ENCODE measurements at places on chromosomes 11 and 22. TPM values are rescaled to one million over a fixed set of nuclear protein-coding genes. Genes with fewer than 3 reads are reported as not detected.

OR52N4 gene
- total RNA-seq = not detected

GGTLC3 gene
- total RNA-seq = not detected

CCDC188 gene
- total RNA-seq = not detected

MIOX gene
- total RNA-seq = not detected

DGCR6L gene
- 62.3 TPM for total RNA-seq

PPME1 gene
- total RNA-seq = 17.7 TPM

OR6A2 gene
- total RNA-seq = 0.28 TPM

OR9G4 gene
- total RNA-seq = not detected

SLC6A5 gene
- not detected for total RNA-seq

- no peak for DNase-seq
- H3K27me3 ChIP-seq = peaks cover 7% of the 10 kb centered on the region
- H3K4me3 ChIP-seq = no peak overlapping the region
- peaks cover 11% of the 10 kb centered on the region for H3K4me1 ChIP-seq
- no peaks in the 10 kb centered on the region for H3K36me3 ChIP-seq
Observed at GRCh38 chr22:39384750-39385480, 14.7 kb upstream of the TAB1 start.

DNA sequence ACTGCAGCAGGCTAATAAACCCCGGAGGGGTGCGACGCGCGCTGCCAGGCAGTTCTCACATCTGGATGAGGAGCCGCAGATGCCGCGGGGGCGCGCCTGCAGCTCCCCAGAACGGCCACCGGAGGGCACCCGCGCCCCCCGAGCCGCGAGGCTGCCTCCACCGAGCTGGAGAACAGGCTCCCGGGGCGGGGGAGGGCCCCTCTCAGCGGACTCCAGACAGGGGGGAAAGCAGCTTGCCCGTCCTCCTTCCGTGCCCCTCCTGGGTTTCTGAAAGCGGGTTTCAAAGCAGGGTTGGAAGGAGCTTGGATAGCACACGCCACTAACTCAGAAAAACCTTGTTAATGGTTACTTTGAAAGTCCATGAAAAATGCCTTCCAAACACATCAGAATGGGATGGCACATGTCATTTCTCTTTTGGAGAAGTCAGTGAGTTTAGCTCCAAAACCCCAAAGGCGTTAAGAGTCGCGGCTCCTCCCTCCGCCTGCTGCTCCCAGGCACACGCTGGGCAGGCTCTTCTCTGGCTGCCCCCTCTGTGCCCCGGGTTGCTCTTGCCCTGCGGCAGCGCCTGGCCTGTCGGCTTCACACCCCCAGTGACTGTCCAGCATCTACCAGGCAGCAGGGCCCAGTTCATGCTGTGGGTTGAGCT, 317.8 kb downstream of the NTM start:
- H3K36me3 ChIP-seq = no peaks in the 10 kb centered on the region
- DNase-seq = no peak
- peaks cover 7% of the 10 kb centered on the region for H3K4me1 ChIP-seq
- no peak overlapping the region for H3K27ac ChIP-seq
- peaks cover 14% of the 10 kb centered on the region for H3K27me3 ChIP-seq

- H3K27ac ChIP-seq = no peak overlapping the region
- H3K4me1 ChIP-seq = peaks cover 28% of the 10 kb centered on the region
- DNase-seq = no peak
- H3K36me3 ChIP-seq = no peaks in the 10 kb centered on the region
- no peak overlapping the region for H3K4me3 ChIP-seq
Observed at GRCh38 chr11:44580701-44581100, 15.2 kb downstream of the CD82 start.

- no peaks in the 10 kb centered on the region for H3K27me3 ChIP-seq
- H3K4me3 ChIP-seq = no peak overlapping the region
- no peaks in the 10 kb centered on the region for H3K36me3 ChIP-seq
- H3K4me1 ChIP-seq = no peaks in the 10 kb centered on the region
Observed at GRCh38 chr11:29187215-29187614, 829.6 kb downstream of the KCNA4 start.

GRCh38 chr11:120305286-120305685, 19.8 kb upstream of the TLCD5 start:
- H3K27ac ChIP-seq = no peak overlapping the region
- no peaks in the 10 kb centered on the region for H3K4me1 ChIP-seq
- no peak for DNase-seq

- no peaks in the 10 kb centered on the region for H3K27me3 ChIP-seq
- H3K36me3 ChIP-seq = no peaks in the 10 kb centered on the region
- H3K4me1 ChIP-seq = no peaks in the 10 kb centered on the region
- H3K27ac ChIP-seq = no peak overlapping the region
- no peak overlapping the region for H3K4me3 ChIP-seq
Observed at GRCh38 chr11:42598341-42598740, 713.5 kb upstream of the API5 start.

GRCh38 chr22:46501701-46502100, 35.7 kb downstream of the CELSR1 start:
- DNase-seq = no peak
- H3K4me3 ChIP-seq = no peak overlapping the region
- no peak overlapping the region for H3K27ac ChIP-seq
- peaks cover 6% of the 10 kb centered on the region for H3K27me3 ChIP-seq
- no peaks in the 10 kb centered on the region for H3K4me1 ChIP-seq

DNA sequence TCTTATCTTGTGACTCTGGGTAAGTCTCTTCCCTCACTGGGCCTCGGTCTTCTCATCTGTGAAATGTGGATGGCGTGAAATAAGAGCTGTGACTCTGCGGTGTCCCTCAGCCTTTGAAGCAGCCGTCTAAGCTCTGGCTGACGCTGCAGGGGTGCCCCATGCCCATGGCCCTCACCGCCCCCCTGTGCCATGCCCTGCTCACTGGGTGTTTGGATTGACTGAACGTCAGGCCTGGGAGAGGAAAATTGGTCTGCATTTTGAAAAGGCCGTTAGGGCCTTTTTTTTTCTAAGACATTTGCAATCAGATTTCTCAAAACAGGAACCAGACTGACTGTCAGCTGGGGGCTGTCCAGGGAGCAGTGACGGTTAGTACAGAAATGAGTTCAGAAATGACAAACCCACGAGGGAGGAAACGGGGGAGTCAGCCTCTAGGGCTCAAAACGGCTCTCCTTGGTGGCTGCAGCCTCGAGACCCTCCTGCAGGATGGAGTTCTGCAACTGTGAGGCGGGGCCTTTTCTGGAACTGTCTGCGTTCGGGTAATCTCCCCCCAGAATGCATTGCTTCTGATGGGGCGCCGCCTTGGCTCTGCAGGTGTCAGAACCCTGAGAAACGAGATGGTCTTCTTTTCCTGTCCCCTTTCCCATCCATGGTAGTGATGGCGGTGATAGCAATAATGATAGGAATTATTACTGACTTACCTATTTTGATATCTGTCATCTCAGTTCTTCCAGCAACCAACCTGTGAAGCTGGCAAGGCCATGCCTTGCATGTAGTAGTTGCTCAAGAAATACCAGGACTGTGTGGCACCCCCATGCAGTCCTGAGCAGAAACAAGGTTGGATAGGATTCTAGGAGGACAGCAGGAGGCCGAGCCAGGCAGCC, 2.0 kb downstream of the GRK2 start:
- no peak overlapping the region for H3K4me3 ChIP-seq
- H3K27ac ChIP-seq = peak overlapping the region; percentile 82
- peak; percentile 61 for DNase-seq
- no peaks in the 10 kb centered on the region for H3K27me3 ChIP-seq

DNA sequence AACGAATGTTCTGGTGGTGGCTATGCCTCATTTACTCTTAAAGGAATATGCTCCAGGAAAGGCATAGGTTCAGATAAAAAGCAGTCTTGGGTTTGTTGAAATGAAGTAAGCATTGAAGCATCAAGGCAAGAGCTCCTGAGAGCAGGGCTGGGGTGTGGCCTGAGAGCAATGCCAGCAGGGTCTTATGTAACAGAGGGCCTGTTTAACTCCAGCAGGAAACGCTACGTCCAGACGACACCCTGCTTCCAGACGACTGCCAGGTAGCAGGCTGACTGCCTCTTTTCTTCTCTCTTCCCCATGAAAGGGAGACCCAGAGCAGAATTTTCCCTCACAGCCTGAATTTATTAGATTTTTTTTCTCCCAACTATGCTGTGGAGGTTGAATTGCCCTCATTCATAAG, 127.2 kb upstream of the SLC5A12 start:
- H3K4me1 ChIP-seq = peaks cover 15% of the 10 kb centered on the region
- peak overlapping the region; percentile 57 for H3K27ac ChIP-seq
- no peaks in the 10 kb centered on the region for H3K36me3 ChIP-seq
- H3K27me3 ChIP-seq = no peaks in the 10 kb centered on the region

DNA sequence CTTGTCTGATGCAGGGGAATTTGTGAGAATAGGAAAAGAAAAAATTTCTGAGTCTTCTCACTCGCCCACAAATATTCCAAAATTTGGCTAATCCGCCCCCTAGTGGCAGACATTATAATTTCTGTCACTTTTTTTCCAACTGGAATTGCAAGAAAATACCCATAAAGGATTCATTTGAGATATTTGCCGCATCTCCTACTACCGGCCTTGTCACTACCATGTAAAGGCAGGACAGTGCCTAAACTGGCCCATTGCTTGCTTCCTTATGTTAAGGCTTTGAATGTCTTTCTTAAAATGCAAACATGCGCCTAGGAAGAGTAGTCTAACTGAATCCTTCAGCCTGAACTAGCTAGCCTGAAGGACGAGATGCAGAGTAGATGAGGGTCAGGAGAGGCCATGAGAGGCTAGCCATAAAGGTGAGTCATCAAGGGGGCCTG, 9.3 kb upstream of the CEP295 start:
- DNase-seq = no peak
- no peaks in the 10 kb centered on the region for H3K27me3 ChIP-seq
- H3K36me3 ChIP-seq = no peaks in the 10 kb centered on the region
- no peak overlapping the region for H3K27ac ChIP-seq

- no peak overlapping the region for H3K4me3 ChIP-seq
- peaks cover 7% of the 10 kb centered on the region for H3K4me1 ChIP-seq
- H3K27me3 ChIP-seq = peaks cover 8% of the 10 kb centered on the region
- no peaks in the 10 kb centered on the region for H3K36me3 ChIP-seq
Observed at GRCh38 chr11:126440792-126441514, 85.5 kb downstream of the ST3GAL4 start.

DNA sequence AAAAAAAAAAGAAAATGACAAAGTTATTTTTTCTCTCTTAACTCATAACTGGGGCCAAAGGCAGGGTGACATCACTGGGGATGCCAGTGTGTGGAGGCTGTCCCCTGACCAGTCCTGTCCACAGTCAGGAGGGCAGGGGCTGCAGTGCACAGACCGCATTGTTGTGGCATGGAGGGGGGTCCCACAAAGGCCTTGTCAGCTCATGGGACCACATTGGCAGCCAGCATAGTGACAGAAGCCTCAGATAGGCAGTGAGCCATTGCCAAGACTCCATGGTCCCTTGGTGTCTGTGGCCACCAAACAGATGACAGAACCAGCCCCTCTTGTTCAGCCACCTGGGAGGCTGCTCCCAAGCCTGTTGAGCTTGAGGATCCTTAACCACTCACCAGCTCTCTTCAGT, 4.1 kb downstream of the TMEM80 start:
- no peak overlapping the region for H3K27ac ChIP-seq
- no peak for DNase-seq
- peaks cover 18% of the 10 kb centered on the region for H3K4me1 ChIP-seq
- peaks cover 5% of the 10 kb centered on the region for H3K36me3 ChIP-seq
- H3K4me3 ChIP-seq = no peak overlapping the region

DNA sequence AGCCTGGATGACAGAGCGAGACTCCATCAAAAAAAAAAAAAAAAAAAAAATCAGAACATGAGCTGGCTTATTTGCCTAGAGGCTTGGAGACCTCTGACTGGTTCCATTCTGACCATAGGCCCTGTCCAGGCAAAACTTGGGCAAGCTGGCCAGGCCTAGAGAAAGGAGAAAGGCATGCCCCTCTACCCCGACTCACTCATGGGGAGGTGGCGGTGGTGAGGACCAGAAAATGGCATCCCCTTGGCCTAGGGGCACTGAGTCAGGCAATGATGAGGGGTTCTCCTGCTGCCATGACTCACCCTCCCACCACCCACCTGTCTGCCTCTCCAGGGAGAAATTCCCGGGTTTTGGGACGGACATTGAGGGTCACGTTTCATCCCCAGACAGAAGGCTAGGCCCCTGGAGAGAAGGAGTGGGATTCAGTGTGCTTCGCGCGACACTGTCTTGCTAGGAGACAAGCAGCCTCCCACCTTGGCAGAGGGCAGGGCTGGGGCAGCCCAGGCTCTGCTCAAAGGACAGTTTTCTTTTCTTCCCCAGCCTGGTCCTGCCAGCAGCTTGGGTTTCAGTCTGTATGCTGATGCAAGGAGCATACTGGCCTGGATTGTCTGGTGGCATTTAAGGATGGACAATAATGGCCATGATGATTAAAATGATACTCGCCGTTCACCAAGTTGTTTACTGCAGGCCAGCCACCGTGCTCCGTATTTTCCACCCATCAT, 17.2 kb downstream of the TOB2 start:
- H3K27me3 ChIP-seq = no peaks in the 10 kb centered on the region
- H3K36me3 ChIP-seq = peaks cover 50% of the 10 kb centered on the region
- H3K27ac ChIP-seq = no peak overlapping the region

- DNase-seq = no peak
- H3K27me3 ChIP-seq = no peaks in the 10 kb centered on the region
- no peaks in the 10 kb centered on the region for H3K36me3 ChIP-seq
- H3K4me1 ChIP-seq = no peaks in the 10 kb centered on the region
- H3K4me3 ChIP-seq = no peak overlapping the region
- H3K27ac ChIP-seq = no peak overlapping the region
Observed at GRCh38 chr11:111091321-111091938, 154.1 kb upstream of the POU2AF2 start.

- no peaks in the 10 kb centered on the region for H3K4me1 ChIP-seq
- DNase-seq = no peak
- peaks cover 36% of the 10 kb centered on the region for H3K27me3 ChIP-seq
Observed at GRCh38 chr11:2072551-2073261, 66.5 kb downstream of the IGF2 start.

- H3K4me3 ChIP-seq = no peak overlapping the region
- peaks cover 15% of the 10 kb centered on the region for H3K4me1 ChIP-seq
- no peaks in the 10 kb centered on the region for H3K36me3 ChIP-seq
- no peaks in the 10 kb centered on the region for H3K27me3 ChIP-seq
- no peak for DNase-seq
Observed at GRCh38 chr11:69131644-69132300, 24.0 kb upstream of the SMIM38 start.

GRCh38 chr11:97702951-97703350, 1313.1 kb downstream of the JRKL start:
- H3K4me3 ChIP-seq = no peak overlapping the region
- H3K36me3 ChIP-seq = no peaks in the 10 kb centered on the region

- no peak overlapping the region for H3K4me3 ChIP-seq
- H3K4me1 ChIP-seq = no peaks in the 10 kb centered on the region
- H3K27me3 ChIP-seq = no peaks in the 10 kb centered on the region
- H3K36me3 ChIP-seq = no peaks in the 10 kb centered on the region
- H3K27ac ChIP-seq = no peak overlapping the region
- no peak for DNase-seq
Observed at GRCh38 chr11:35107861-35108260, 31.1 kb upstream of the CD44 start.

GRCh38 chr22:34150023-34150422, 229.7 kb upstream of the LARGE1 start:
- no peaks in the 10 kb centered on the region for H3K27me3 ChIP-seq
- H3K36me3 ChIP-seq = no peaks in the 10 kb centered on the region
- H3K27ac ChIP-seq = no peak overlapping the region
- H3K4me1 ChIP-seq = no peaks in the 10 kb centered on the region
- H3K4me3 ChIP-seq = no peak overlapping the region

GRCh38 chr11:122749005-122749687, 89.2 kb upstream of the CRTAM start:
- H3K36me3 ChIP-seq = no peaks in the 10 kb centered on the region
- peak; percentile 78 for DNase-seq
- H3K4me3 ChIP-seq = no peak overlapping the region
- H3K4me1 ChIP-seq = peaks cover 27% of the 10 kb centered on the region

All from sigmoid colon (tissue), 7 donors.